ENCODE measurements at places on chromosomes 4 and X.

- DNase-seq, result no peak
Measured at GRCh38 chr4:100494166-100494565, 23.7 kb downstream of the EMCN start.

DNA sequence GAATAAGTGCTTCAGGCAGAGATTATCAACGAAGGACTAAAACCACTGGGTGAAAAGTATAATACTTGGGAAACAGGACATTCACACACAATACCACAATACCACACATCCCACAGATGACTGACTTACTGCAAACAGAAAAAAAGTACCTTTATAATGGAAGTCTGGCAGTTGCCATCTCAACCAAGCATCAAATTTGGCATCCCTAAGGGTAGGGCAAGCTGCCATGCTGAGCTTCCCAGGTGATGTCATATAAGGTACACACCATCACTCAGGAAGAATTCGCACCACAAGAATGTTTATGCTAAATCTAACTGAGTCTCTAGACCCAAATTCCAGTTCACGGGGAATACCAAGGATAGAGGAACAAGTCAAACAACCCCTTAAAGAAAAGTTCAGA lies 9.1 kb downstream of the QDPR start:
- DNase-seq, result no peak

- DNase-seq, result no peak
Measured at GRCh38 chr4:26751838-26752237, 108.8 kb upstream of the STIM2 start.

DNA sequence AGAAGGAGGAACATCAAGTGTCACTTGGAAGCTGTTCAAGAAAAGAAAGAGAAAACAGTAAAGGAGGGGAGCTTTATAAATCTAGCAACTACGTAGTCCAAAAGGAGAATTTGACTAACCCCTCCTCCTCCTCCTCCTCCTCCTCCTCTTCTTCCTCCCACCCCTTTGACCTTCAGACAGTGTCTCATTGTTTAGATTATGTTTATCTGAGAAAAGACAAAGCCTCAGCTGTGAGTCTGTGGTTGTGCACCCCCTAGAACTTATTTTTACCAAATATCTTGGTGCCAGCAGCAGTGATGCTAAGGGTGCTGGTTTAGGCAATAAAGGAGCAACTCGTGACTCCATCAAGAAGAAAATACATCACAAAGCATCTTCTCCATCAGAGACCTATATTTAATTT lies 68.9 kb upstream of the BMP2K start:
- DNase-seq, result no peak

DNA sequence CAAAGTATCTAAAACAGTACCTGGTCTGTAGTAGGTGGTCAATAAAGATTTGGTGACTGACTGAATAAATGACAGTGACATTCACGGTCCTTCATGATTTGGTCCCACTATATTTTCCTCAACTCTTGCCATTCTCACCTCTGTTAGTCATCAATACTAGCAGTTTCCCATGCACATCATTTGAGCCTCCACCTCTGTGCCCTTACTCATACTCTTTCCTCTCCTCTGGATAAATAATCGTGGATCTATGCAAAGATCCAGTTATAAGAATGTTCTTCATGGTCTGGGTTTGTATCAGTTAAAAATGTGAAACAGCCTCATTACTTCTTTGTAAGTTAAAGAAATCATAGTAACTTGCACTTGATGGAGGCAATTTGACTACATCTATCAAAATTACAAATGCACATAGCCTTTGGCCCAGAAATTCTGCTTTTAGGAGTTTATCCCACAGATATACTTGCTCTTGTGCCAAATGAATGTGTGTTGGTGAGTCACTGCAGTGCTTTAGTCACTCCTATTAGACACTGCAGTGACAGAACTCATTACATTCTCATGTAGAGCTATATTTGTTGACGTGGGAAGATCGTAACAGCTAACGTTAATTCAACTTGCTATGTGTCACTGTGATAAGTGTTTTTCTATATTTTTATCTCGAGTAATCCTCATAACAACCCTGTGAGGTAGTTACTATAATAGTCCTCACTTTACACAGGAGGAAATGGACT lies 121.9 kb upstream of the SMIM10 start:
- DNase-seq, result no peak

DNA sequence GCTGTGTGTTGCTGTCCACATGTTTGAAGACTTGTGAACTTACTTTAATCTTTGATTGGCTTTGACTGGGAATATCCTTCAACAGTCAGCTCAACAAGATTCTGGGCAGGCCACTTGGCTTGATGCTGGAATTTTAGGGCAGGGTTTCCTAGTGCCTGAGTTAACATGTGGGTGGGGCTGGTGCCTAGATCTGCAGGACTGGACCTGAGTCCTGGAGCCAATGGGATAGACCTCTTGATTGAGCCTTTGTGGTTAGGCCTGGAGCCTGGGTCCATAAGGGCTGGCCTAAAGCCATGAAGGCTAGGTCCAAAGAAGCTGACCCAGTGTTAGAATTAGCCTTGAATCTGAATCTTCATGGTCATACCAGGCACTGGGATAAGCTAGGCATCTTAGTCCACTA lies 757.1 kb upstream of the ADGRL3 start:
- no peak for DNase-seq

DNA sequence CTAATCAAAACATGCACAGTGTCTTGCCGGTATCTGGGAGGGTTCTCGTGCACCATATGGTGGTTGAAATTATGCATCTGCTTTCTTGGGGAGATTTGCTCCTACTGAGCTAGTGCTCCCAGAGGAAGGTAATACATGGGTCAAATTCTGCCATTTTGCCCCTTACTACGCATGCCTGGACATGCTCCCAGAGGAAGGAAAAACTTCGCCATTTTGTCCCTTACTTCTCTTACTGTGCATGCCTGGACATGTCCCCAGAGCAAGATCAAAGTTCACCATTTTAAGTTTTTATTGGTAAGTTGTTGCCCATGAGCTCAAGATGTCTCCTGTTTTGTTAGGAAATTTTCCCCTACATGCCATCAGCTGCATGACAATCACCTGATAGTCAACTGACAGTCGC lies 252.1 kb upstream of the KLHL4 start:
- DNase-seq, result no peak

DNA sequence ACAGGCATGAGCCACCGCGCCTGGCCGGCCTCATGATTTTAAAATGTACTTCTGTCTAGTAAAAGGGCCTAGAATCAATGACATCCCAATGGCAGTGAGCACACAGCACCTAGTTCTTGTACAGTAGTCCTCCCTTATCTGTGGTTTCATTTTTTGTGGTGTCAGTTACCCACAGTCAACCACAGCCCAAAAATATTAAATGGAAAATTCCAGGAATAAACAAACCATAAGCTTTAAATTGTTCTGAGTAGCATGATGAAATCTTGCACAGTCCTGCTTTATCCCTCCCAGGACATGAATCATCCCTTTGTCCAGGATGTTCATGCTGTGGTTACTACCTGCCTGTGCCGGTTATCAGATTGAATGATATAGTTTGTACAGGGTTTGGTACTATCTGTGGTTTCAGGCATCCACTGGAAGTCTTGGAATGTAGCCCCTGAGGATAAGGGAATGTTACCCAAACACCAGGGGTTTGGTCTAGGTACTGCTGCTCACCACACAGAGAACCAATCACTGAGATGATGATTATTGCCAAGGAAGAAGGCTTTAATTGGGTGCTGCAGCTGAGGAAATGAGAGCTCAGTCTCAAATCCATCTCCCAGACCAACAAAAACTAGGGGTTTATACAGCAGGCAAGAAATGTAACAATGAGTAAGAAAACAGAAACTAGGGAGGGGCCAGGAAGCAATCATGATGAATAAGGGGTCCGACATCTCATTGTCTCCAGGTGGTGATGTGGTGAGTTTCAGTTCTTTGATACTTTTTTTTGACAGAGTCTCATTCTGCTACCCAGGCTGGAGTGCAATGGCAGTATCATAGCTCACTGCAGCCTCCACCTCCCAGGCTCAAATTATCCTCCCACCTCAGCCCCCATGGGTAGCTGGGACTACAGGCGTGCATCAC lies 16.2 kb upstream of the FHL1 start:
- no peak for DNase-seq

- DNase-seq, result no peak
Measured at GRCh38 chr4:81084634-81085033, 54.1 kb downstream of the BMP3 start.

- DNase-seq, result no peak
Measured at GRCh38 chr4:109016200-109016599, 253.3 kb upstream of the ETNPPL start.

GRCh38 chr4:13180701-13181100 lies 303.4 kb downstream of the RAB28 start:
- DNase-seq, result no peak

DNA sequence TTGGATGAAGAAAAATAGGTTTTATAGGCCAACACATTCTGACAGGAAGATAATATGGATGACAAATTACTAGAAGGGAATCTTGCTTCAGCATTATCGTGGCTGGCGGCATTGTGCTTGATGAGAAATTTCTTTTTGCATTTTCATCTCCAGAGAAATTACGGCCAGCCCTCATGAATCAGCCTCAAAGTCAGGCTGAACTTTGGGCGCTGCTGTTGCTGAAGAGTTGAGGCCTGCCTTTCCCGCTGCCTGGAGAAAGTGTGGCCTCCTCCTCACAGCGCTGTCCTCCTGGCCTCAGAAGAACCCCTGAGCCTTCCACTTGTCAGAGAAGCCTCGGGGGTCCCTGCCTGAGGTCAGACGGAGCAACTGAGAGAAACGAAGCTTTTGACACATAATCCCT lies 272.4 kb upstream of the KCNIP4 start:
- DNase-seq, result no peak

DNA sequence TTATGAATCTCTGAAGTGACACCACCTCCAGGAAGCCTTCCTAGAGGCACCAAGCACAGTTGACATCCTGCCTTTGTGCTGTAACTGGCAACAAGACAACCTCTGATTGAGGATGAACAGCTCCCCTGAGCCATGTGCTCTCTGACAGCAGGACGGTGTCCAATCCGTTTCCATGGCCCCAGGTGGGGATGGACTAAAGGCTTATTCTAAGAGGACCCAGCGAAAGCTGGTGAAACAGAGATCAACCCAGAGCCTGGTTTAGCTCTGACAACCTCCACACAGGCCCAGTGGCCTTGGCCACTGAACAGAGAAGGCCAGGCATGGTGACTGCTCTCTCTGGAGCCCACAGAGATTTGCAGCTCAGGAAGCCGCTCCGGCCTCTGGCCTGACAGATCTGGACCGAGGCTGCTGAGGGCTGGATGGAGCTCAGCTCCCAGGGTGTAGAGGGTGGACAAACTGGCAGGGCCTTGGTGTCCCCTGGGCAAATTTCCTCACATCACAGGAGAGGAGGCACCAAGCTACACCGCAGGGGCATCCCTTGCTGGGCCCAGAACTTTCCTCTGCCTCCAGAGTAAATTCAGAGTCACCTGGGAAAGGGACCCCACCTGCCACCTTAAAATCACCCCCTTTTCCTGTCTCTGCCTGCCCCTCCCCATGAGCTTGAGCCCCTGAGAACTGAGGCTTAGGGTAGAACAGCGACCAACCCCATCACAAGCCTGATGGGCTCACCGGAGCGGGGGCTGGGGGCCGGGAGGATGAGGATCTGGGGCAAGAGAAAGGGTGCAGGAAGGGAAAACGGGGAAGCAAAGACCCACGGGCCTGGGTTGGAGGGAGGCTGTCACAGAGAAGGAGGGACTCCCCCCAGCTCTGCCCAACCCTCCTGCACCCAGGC lies 40.2 kb downstream of the HMX1 start:
- DNase-seq, result no peak

- no peak for DNase-seq
Measured at GRCh38 chrX:55342533-55343501, 78.1 kb upstream of the PAGE3 start.

DNA sequence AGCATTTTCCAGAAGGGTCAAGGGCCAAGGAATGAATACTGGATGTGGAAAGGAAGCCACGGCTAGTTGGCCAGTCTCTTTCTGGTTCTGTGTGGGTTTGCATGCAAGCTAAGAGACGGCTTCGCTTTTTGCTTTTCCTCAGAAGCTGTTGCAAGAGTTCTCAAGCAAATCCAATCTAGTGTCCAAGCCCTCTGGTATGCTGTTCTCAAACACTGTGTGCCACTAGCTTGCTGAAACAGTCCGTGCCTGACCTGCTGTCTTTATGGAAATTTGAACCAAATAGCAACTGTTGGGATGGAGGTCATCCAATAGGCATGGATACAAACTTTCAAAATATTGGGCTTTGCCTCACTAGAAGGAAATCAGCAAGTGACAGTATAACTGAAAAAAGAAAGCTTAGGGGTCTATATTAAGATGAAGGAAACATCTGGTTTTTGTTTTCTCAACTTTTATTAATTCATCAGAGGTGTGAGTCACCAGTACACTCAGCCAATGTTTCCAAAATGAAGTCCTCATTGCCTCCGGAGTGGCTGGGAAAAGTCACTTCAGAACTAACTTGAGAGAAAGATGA lies 70.5 kb downstream of the SLC9A6 start:
- DNase-seq, result no peak

GRCh38 chrX:72105436-72105835 lies 26.3 kb downstream of the RTL5 start:
- DNase-seq, result peak; percentile 19

DNA sequence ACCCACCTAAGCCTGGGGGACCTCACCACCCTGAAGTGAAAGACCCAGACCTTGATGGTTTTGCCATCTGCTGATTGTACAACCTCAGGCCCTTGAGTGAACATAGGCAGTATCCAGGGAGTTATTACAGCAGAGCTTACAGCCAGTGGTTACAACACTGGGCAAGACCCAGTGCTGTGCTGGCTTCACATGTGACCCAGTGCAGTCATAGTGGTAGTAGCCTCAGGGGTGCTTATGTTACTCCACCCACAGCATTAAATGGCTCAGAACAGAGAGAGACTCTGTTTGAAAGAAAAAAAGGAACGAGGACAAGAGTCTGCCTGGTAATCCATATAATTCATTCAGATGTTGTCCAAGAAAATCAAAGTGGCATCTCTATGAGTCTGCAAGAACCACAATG lies 45.2 kb upstream of the DACH2 start:
- DNase-seq, result no peak

DNA sequence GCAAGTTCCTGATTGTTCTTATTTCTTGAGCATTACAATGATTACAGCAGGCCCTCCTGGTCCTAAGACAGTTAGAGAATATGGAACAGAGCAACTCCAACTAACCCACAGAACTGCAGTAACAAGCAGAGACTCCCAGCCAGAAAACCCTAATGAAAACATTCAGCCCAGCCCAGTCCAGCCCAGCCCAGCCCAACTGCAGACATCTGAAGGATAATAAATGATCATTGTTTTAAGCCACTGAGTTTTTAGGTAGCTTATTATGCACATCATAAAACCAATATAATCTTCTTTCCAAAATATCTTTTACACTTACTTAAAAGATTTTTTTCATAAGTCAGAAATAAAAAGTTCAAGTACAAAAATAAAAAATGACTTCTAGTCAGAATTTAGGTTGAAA lies 51.3 kb downstream of the SPOCK3 start:
- no peak for DNase-seq

DNA sequence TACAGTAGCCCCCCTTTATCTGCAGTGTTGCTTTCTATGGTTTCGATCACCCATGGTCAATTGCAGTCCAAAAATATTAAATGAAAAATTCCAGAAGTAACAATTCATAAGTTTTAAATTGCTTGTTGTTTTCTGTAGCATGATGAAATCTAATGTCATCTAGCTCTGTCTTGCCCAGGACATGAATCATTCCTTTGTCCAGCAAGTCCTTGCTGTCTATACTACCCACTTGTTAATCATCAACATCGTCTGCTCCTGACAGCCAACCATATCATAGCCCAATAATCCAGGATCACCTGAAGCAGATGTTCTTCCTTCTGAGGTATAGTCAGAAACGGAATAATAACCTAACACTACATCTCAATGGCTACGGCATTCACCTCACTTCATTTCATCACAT lies 79.8 kb downstream of the ADAMTS3 start:
- no peak for DNase-seq

- DNase-seq, result no peak
Measured at GRCh38 chr4:108244606-108245005, 75.9 kb upstream of the LEF1 start.

Data from activated CD8-positive, alpha-beta memory T cell treated with anti-CD3 and anti-CD28 coated beads for 1 hour (primary cell).